ENCODE measurements at places on chromosomes 3 and 15.

GRCh38 chr15:48592933-48593332, 52.6 kb downstream of the FBN1 start:
- DNase-seq, result no peak

- DNase-seq, result no peak
These were observed 60.5 kb downstream of the TRAK1 start for GRCh38 chr3:42151596-42152168.

- DNase-seq, result no peak
These were observed 15.1 kb downstream of the HEMK1 start for GRCh38 chr3:50584391-50584790.

DNA sequence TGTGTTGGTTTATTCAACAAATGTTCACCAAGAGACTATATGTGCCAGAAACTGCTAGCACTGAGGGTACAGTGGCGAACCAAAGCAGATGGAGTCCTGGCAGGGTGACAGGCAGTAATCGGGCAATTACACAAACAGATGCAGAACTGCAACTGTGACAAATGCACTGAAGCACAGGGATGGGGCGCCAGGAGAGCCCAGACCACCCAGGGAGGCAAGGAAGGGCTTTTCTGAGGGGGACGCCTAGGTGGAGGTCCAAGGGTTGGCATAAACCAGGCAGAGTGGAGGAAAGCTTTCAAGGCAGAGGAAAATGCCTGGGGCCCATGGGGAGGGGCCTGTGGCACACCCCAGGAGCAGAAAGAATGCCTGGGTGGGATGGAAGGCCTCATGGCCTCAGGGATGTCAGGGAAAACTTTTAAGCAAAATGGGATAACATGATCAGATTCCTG, 5.5 kb downstream of the DIS3L start:
- DNase-seq, result no peak

GRCh38 chr3:170154569-170155143, 26.9 kb downstream of the PHC3 start:
- DNase-seq, result no peak

- no peak for DNase-seq
These were observed 523 bp downstream of the HDAC11 start for GRCh38 chr3:13480340-13481318.

DNA sequence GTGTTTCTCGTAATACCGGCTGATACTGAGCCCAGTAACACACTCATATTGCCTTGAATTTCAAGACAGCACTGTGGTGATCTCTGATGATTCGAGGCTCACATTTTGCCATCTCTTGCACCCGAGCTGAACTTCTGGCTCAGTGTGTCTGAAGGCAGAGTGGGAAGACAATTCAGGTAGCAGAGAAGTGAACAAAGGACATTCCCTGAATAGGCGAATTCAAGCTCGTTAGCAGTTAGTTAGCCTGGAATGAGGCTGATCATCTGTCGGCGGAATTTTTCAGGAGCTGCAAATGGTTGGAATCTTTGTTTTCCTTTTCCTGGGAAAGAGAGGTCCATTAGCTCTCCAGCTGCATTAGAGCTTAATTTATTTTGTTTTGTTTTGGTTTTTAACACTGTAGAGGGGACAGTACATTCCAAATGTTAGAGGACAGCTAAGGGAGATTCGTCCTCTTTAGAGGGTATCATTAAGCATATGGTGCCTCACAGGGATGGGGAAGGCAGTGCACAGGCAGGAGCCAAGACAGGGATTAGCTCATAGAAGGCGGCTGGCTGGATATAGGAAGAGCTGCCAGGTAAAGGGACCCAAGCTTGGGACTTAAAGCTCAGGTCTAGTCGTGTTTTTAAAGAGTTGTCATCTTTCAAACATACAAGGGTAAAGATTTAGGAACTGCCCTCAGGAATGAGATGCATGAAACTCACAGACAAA, 119.7 kb upstream of the DLG1 start:
- no peak for DNase-seq

DNA sequence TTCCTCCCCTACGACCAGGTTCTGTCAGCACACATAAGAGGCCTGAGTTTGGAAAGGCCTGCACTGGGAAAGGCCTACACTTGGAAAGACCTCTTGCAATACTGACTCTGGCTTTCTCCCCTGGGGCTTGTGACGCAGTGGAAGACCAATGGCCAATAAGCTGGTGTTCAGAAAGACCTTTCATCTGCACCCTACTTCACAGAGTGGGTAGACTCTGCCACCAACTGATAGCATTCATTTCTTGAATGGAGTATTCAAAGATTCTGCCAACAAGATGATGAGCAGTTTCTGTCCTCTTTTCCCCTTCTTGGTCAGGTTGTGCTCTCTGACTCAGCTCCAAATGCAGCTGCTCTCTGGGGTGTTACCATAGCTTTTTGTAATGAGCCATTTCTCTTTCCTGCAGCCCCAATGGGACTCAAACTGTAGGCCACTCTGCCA, 48.8 kb downstream of the TIPARP start:
- DNase-seq, result no peak

DNA sequence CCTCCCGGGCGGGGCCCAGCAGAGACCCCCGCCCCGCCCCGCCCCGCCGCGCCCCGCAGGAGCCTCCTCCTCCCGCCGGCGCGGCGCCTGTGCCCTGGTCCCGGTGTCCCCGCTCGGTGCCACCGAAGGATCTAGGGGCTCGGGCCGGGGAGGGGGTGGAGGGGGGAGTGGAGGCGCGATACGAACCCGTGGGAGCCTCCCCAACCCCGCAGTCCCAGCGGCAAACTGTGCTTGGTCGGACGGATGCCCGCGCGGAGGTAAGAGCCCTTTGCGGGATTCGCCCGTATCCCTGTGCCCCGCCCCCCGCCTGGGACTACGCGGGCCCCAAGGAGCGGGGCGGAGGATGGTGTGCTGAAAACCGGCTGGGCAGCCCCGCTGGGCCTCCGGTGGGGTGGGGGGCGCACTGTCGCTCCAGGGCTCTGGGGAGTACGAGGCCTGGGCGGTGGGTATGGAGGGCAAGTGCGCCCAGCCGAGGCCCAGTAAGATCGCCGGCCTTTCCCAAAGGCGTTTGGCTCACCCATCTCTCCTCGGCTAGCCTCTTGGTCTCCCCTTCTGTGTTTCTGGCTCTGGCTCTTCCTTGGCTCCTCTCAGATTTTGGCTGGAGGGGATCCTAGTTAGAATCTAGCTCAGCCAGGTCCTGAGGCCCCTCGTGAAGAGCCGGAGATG, 65.6 kb upstream of the POLG start:
- DNase-seq, result no peak

DNA sequence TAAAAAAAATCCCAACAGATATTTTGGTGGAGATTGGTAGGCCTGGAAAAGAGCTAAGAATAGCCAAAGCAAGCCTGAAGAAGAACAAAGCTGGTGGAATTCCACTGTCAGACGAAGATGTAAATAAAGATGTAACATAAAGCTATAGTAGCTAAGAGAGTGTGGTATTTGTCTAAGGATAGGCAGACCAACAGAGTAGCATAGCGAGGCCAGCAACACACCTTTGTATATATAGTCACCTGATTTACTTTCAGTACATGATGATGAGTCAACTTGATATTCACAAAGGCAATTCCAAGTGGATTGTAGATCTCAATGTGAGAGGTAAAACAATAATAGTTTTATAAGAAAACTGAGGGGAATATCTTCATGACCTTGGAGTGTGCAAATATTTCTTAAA, 53.6 kb upstream of the SYN2 start:
- DNase-seq, result no peak

DNA sequence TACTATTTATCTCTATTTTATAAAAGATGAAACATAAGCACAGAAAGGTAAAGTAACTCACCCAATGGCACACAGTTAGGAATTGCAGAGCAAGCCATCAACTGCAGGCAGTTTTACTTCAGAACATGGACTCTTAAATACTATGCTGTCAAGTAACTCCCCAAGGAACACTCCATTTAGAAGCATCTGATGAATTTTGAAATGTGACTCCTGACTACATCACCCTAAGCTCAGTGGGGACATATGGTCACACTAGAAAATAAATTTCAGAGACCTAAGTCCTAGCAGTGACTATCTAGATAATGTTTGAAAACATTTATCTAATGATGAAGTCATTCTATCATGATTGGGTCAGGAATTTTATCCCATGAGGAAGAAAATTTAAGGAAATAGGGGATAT, 272.8 kb upstream of the ARRDC4 start:
- no peak for DNase-seq

GRCh38 chr3:120095226-120095978, 1.2 kb upstream of the GSK3B start:
- DNase-seq, result peak; percentile 71
